ENCODE measurements at places on chromosomes 6 and 20.

- DNase-seq = no peak
These were observed 253.2 kb downstream of the UST start for GRCh38 chr6:148999929-149000468.

DNA sequence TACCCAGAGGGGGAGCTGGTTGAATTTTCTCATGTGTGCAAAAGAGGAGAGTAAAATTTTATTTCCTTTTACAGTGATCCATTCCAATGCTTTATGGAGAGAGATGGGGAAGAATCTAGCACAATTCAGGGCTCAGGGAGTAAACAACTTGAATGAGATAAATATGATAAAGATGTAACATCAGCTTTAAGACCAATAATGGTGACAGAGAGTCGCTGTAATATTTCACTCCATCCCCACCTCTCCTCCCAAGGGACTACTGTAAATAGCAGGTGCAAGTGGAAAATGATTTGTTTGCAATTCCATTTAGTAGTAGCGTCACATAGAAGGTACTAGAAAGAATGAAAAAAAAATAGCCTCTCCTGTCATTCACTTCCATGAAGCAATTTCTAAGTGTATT lies 4.8 kb downstream of the CRISP3 start:
- DNase-seq = no peak

DNA sequence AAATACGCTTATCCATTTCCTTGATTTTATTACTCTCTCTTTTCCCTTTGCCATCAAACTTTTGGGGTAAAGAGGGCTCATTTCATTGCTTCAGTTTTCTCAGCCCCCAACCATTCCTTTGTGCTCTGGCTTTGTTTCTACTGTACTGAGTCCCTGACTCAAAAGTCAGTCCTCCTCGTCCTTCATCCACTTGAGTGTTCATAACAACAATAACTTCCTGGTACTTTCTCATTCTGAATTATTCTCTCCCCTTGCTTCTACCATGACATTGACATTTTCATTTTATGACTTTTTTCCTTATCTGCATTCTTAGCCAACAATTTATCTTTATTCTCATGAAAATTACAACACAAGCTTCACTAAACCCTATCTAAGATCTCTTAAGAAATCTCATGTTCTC lies 911 bp downstream of the ENPP3 start:
- no peak for DNase-seq

DNA sequence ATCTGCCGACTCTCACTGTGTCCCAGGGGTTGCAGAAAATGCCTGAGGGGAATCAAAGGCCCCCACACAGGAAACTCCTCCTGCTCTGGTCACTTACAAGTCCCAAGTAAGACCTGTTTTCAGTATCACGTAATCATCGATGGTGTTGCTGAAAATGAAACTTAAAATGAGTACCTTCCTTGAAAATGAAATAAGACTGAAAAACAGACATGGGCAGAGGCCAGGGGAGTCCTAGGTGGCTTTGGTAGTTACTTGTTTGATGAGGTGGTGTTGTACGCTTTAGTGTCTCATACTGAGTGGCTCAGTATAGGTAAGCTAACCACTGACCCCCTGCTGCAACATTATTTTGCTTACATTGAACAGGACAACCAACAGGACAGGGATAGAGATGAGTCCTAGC lies 43.0 kb upstream of the SYNCRIP start:
- no peak for DNase-seq

- no peak for DNase-seq
These were observed 129.8 kb downstream of the SASH1 start for GRCh38 chr6:148472171-148473105.

- DNase-seq = peak; percentile 71
These were observed 682 bp downstream of the BRD2 start for GRCh38 chr6:32968867-32969684.

- no peak for DNase-seq
These were observed 39.1 kb upstream of the GTSF1L start for GRCh38 chr20:43765916-43766315.

DNA sequence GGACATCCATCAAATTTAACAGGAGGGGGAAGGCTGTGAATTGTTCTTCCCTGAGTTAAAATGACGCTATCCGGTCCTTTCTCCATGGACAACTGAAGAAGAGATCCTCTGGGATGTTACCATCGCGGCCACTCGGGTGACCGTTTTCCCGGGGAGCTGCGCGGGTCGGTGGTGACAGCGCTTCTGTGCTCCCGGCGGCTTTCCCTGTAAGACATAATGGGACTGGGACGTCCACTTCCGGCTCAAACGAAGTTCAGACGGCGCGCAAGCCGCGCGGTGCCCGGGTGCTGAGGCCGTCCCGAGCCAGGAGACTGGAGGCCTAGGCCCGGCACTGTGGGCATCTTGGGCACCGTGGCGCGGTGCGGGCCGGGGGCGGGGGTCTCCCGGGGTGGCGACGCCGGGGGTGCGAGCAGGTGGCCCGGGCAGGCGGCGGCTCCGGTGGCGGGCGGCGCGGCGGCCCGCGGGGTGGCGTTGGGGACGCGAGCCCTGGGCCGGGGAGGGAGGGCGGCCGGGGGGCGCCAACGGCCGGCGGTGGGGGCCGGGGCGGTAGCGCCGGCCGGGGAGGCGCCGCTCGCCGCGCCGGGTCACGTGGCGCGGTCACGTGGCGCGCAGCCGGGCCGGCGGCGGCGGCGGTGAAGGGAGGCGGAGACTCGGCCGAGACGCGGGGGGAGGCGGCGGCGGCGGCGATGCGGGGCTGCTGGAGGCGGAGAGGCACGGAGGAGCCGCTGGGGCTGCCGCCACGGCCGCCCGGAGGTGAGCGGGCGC lies 63.6 kb downstream of the GTF2H5 start:
- peak; percentile 29 for DNase-seq

DNA sequence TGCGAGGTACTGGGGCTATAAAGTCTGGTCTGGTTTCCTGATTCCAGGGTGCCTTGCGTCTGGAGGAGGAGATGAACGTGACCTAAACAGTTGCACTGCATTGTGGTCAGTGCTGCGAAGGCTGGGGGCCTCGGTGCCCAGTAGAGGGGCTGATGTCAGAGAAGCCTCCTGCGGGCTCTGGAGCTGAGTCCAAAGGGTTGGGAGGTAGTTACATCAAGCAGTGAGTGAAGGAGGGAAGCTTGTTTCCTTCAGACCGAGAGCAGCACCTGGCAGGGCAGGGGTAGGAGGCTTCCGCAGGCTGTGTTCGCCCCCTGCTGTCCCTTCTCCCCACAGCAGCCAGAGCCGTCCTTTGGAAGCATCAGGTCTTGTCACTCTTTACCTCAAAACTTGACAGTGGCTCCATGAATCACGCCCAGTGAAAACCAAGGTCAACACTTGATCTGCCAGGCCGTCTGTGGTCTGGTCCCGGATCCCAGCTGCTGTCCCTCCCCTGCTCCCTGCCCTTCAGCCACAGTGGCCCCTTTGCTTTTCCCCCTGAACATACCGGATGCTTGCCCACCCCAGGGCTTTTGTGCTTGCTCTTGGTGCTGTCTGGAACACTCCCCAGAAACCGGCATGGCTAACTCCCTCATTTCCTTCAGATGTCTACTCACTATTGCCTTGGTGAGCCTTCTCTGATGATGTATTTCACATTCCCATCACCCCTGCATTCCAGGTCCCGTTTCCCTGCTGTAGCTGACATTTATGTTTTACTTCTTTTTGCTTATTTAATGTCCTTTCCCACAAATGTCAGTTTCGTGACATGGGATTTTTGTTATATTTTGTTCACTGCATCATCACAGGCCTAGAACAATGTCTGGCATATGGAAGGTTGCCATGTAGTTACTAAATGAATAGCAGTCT lies 7.0 kb downstream of the DYNLRB1 start:
- DNase-seq = peak; percentile 11

DNA sequence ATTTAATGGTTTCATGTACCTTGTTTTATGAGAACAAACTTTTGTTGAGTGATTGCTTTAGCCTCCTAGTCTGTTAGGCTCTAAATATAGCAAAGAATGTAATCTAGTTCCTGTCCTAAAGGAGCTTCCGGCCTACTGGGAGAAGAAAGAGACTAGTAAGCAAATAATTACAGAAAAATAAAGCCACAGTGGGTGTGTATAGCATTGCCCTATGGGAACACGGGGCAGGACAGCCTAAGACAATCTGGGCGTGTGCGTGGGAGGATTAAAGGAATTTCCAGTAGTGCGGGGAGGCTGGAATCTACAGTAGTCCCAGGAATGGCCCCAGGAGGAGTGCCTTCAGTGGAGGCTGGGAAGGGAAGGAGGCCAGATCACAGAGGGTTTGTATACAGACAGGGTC lies 98.1 kb upstream of the AKAP12 start:
- no peak for DNase-seq

GRCh38 chr6:30480536-30481156 lies 8.7 kb upstream of the HLA-E start:
- no peak for DNase-seq

DNA sequence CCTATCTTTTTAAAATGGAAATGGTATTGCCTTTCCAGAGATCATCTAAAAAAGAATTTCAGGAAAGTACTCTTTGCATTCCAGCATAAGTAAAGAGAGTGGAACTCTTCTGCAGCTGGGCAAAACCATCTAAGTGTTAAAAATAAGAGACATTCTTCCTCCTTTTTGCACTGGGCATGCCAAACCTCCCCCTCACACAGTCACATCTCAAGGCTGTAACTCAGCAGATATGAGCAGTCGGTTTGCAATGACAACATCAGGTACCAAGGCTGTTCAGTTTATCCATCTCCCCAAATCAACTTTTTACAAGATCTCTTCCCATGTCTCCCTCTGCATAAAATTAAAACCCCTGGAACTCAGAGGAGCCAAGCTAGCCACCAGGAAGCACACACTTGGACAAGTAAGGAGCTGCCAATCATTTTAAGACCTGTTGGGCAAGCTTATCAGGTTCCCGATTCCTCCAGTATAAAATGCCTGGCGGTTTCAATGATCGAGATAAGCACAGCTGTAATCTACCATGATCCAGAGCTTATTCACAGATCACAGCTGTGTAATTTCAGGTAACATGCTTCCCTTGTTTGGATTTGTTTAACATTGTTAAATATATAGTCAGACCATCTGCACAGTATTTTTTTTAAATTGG lies 23.2 kb downstream of the ID4 start:
- no peak for DNase-seq

DNA sequence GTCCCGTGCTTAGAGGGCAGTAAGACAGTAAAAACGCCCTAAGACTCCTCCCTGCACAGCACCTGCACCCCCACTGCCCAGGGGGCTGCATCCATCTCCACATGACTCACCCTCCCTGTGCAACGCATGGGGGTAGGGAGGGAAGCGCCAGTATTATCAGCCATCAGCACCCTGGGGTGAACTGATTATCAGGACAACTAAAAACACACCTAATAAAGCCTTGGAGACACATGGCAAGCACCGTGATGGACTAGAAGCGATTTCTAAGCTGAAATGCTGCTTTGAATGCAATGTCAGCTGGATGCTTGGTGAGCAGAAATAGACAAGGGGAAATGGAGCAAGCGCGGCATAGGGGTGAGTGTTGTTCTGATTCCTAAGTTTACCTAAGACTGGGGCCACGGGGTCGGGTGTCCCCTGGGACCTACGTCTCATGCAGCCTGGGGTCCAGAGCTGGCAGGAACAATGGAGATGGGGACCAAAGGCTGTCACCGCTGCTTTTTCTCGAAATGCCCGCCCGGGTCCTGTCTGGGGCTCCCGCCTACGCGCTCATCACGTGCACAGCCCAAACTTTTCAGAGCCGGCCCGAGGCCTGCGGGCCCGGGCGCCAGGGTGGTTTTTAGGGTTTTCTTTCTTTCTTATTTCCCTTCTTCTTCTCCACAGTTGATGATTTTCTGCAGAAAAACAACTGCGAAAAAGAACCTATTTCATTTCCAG lies 702 bp upstream of the TNFAIP3 start:
- DNase-seq = no peak

- DNase-seq = no peak
These were observed 219.3 kb downstream of the ARHGAP18 start for GRCh38 chr6:129490521-129491255.

- no peak for DNase-seq
These were observed 12.0 kb downstream of the NCOA5 start for GRCh38 chr20:46077642-46078305.

- DNase-seq = no peak
These were observed 3.4 kb upstream of the TMEM14C start for GRCh38 chr6:10719296-10719963.

DNA sequence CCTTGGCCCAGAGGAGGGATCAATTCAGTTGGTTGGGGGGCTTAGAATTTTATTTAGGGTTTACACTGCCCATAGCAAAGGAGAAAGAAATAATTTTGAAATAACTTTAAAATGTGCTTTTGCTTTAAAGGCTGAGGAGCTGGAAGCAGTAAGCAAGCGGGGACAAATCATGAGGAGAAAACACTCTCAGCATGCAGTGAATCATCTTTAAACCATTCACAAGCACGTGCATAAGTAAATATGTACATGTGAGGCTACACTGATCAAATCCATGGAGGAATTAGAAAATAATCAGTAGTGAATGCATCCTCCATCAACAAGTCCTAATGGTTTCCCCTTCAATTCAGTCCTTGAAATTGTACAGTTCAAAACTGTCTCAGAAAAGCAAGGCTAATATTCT lies 181.0 kb downstream of the MTFR2 start:
- DNase-seq = no peak

GRCh38 chr6:21070620-21071019 lies 522.9 kb upstream of the SOX4 start:
- DNase-seq = no peak

DNA sequence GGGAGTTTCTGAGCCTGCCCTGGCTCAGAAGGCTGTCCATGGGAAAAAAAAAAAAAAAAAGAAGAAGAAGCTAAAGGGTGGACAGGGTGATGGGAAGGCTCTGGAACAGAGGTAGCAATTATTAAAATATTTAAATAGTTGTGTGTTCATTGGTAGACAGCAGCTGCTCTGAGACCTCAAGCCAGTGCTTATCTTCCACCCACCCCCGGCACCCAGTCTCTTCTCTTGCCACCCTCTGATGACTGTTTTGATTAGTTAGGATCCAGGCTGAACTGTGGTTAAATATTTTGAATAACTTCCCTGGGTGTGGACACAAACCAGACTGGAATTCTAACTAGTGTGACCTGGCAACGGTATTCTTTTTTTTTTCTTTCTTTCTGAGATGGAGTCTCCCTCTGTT lies 16.9 kb upstream of the SRSF3 start:
- DNase-seq = no peak

Data from DMS 273 treated with DMSO at 0.1 percent for 48 hours (cell line).